ENCODE measurements at places on chromosomes 12 and 14. TPM values are rescaled to one million over a fixed set of nuclear protein-coding genes. Genes with fewer than 3 reads are reported as not detected.

DNA sequence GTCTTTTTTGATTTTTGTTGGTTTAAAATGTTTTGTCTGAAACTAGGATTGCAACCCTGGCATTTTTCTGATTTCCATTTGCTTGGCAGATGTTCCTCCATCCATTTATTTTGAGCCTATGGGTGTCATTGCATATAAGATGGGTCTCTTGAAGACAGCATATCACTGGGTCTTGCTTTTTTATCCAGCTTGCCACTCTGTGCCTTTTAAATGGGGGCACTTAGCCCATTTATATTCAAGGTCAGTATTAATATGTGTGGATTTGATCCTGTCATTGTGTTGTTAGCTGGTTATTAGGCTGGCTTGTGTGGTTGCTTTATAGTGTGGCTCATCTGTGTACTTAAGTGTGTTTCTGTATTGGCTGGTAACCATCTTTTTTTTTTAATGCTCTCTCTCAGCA is 139.6 kb downstream of the CEP83 start:
- no peak for DNase-seq

Gene CEP290
- 23.6 TPM for total RNA-seq

Gene TMEM132C
- total RNA-seq = not detected

Gene MGP
- total RNA-seq = 0.89 TPM
